ENCODE measurements at places on chromosomes 7 and 10.

- DNase-seq, result no peak
Observed at GRCh38 chr7:143906895-143907294, 4.9 kb upstream of the TCAF1 start.

DNA sequence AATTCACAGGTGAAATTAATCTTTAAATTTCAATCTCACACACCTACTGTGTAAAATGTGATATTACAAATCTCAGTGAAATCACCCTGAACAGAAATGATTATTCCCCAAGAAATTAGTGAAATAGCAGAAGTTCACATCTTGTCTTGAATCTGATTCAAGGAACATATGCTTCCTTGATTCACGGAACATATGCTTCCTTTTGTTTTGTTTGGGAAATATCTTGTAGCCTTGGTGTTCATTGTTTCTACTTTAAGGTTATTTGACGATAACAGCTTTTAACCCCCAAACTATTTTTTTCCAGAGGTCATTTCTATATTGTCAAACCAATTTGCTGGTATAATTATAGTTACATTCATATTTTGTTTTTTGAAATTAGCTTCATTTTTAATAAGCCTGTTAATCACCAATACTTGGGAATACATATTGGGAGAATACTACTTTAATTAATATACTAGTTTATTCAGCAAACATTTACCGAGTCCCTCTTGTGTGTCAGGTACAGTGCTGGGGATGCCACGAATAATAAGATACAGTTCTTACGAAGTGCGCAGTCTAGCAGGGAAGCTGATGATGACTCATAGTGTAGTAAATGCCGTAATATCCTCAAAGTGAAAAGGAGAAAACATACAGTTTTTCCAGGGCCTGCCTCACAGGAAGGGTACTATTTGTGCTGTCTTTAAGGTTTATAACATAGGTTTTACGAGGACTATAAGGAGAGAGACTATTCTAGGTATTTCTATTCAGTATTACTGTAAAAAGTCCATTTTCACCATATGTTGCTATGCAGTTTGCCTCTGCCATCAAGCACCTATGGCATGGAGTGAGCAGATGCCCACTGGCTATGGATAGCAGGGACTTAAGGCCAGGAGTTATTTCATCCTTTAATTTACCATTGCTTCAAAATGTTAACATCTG, 32.5 kb downstream of the PRKAR2B start:
- DNase-seq, result no peak

DNA sequence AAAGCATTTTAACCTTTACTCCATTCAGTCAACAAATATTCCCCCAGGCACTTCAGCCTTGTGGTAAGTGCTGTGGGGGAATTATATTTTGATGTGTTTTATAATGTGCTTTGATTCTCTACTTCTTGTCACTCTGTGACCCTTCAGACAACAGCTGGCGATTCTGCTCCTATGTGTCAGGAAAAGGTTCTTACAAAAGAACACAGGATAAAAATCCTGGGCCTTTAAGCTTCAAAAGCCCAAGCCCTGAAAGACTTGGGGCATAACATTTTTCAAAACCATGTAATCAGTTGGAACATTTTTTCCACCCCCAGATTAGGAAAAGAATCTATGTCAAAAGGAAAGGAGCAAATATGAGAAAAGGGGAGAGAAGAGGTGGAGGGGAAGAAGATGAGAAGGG, 37.8 kb upstream of the LRRC17 start:
- DNase-seq, result no peak

GRCh38 chr10:31927565-31927883, 1.1 kb downstream of the ARHGAP12 start:
- no peak for DNase-seq

DNA sequence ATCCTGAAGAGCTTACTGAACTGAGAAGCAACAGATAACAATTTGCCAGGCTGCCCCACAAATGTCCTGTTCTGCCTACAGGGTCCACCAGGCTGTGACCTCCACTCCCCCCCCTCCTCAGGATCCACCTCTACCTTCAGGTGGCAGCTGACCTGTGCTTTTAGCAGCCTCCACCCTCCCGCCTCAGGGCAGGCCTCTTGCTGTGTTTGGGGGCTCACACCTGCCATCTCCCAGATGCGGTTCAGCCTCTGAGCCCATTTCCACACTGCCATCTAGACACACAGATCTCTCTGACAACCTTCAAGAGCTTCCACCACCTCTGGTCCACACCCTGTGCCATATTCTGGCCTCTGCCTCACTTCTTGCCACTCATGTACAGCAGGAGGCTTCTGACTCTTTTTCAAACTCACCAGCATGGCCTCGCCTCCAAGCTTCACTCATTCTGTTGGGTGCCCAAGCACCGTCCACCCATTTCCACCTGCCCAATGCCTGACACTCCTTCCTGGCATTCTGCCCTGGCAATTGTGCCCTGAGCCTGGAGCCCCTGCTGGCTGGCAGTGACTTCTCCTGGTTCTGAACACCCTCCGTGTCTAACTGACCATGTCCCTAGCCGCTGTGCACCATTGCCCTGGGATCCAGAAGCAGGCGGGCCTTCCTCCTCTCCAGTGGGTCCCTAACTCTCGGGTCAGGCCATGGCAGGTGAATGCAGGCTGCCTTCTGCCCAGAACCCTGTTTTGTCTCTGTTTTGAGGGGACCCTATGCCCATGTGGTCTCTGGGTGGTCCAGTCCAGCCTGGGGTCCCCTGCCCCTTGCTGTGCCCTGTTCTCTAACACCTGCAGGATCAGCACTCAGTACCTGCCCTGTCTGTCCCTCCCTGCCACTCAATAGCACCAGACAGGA, 18.5 kb downstream of the TMEM72 start:
- peak; percentile 18 for DNase-seq

DNA sequence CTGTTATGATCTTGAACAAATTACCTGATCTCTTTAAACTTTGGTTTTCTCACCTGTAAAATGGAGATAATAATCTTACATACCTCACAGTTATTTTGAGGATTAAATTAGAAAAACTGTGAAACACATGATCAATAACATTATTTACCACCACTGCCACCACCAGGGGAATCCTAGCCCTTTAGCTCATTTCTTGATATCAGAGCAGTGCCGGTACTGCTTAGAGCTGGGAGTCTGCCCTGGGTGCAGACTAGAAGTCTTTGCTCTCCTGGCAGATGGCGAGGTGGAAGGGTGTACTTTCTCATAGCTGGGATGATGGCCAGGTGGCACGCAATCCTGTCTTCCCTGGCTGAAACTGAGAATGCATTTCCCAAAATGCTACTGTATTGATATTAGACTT, 12.7 kb upstream of the EFCAB10 start:
- peak; percentile 81 for DNase-seq

DNA sequence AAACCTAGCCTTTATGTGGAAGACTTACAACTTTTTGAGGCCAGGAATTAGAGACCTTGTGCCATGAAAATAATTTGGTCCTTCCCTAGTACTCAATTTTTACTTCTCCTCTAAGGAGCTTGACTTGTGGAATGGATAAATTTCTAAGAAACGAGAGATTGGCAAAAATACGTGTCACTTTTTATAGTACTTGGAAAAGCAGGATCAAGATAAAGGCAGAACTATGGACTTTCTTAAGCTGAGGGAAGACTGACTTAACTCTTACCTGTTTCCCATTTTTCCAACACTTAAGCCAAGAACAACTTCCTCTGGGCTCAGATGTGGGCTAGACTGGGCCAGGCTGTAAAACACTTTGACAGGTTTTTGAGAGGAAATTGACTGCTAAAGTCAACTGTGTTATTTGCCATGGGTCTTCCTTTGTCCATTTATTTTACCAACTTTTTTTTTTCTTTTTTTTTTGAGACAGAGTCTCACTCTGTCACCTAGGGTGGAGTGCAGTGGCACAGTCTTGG, 2.0 kb upstream of the WBP1L start:
- DNase-seq, result no peak

- peak; percentile 21 for DNase-seq
Observed at GRCh38 chr7:30925913-30926312, 14.3 kb downstream of the AQP1 start.

DNA sequence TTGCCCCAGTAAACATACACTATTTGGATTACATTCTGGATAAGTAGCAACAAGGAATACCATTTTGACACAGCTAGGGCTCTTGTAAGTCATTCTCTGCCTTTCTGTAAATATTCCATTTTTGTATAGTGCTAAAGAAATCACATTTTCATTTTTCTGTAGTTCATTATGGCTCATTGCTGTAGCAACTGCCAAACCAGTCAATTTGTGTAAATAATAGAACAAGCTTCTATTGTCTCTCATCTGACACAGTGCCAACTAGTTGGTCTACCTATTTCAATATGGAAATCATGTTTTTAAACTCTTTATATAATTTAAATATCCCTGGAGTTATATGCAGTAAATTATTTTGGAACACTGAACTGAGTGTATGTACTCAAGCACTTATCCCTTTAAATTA, 193.7 kb downstream of the RELN start:
- no peak for DNase-seq

DNA sequence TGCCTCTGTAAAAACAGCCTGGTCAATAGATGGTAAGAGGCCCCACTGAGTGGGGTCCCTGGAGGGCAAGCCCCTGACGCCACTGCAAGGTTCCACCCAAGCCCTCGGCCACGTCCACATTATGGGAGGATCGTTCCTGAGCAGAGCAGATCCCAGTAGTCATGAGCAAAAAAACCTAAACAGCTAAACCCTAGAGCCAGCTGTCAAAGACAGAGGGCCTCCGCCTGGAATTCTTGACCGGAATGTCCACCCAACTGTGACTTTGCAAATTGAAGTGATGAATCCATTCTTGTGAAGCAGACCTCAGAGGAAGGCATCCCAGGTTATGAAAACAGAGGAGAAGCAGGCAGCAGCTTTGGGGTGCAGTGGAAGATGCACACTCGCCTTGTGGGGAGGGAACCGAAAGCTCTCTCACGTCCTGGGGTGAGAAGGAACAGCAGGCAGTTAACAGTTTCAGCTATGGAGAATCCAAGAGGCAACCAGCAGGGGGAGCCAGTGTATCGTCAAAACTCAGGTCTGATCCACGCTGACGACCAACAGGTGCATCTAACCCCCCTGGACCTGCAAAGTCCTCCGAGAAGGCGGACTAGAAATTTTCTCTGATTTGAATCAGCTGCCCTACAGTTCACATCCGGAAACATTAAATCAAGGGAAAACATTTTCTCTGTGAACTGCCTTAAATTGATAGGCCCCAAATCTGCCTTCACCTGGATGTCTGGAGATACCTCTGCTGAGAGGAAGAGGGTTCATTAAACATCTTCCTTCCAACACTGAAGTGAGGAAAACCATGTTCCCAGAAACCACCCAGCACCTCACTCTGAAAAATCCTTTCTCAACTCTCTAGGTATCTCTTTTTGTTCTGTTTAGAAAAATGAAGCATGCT, 139.1 kb upstream of the PFKP start:
- peak; percentile 83 for DNase-seq

- no peak for DNase-seq
Observed at GRCh38 chr7:112940314-112940732, 146.3 kb downstream of the GPR85 start.

- peak; percentile 77 for DNase-seq
Observed at GRCh38 chr7:91201442-91202113, 62.7 kb upstream of the FZD1 start.
